Activated CD4-positive, CD25-positive, alpha-beta regulatory T cell (primary cell): ENCODE measurements at places on chromosomes 7 and 10.

DNA sequence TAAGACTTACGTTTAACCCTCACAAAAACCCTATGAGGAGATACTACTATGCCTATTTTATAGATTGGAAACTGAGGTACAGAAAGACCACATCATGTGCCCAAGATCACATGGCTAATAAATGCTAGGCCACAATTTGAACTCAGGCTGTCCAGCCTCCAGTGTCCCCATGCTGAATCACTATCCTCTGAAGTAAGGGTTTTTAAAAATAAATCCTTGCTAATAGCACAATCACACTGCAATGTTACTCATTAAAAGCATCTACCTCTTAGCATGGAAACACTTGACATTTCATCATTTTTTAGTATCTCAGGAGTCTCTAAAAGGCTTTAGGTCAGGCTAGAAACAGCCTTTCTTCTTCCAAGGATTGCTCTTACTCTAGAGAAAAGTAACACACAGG, 50.0 kb upstream of the PPP1R3C start:
- no peak for DNase-seq

DNA sequence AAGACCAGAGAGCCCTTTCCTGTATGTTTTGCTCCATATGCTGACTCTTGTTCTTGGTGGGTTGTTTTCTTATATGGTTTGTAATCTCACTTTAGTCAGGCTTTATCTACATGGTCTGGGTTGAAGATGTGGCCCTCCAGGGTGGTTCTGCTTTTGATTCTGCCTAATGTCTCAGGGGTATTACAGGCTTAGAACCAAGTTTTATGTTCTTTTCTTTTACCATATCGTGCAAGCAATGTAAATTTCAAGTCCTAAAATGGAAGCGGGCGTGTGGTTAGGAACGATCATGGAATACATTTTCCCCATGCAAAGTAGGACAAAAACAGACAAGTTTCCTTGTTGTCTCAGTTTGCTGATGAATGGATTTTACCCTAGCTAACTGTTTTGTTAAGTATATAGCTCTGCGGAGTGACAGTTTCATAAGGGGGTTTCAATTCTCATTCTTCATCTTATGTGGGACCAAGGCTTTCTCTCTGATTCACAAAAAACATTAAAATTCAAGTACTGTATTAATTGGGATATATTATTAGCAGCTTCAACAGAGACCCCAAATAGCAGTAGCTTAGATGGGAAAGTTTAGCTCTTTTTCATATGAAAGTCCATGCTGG, 58.7 kb downstream of the MTURN start:
- DNase-seq, result no peak

GRCh38 chr10:60816628-60817397, 38.5 kb downstream of the CDK1 start:
- no peak for DNase-seq

- DNase-seq, result no peak
These were observed 174.2 kb upstream of the NPS start for GRCh38 chr10:127374901-127375300.

DNA sequence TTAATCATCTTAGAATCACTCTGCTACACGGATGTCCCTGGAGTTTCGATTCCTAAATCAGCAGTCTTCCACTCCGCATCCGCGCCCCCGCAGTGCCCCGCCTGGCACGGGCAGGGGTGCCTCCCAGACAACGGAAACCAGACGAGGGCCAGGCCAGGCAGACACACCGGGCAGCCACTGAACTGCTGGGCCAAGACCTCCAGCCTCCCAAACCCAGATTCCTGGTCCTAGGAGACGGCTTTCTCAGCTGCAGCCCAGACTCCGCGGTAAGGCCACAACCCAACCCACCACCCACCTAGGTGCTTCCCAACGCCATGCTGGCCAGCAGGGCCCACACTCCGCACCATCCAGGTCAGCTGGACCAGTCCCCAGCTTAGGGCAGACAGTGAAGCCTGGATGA, 33.2 kb downstream of the MAD1L1 start:
- DNase-seq, result no peak

DNA sequence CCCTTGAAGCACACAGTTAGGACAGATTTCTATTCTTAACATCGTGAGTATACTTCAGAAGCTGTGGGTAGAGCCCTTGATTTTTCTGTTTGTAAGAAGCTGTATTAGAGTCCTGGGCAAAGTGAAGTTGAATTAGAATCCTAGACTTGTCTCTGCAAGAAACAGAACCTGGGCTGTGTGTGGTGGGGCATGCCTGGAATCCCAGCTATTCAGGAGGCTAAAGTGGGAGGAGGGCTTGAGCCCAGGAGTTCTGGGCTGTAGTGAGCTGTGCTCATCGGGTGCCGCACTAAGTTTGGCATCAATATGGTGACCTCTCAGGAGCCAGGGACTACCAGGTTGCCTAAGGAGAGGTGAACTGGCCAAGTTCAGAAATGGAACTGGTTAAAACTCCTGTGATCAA, 183.4 kb downstream of the GNAI1 start:
- no peak for DNase-seq

DNA sequence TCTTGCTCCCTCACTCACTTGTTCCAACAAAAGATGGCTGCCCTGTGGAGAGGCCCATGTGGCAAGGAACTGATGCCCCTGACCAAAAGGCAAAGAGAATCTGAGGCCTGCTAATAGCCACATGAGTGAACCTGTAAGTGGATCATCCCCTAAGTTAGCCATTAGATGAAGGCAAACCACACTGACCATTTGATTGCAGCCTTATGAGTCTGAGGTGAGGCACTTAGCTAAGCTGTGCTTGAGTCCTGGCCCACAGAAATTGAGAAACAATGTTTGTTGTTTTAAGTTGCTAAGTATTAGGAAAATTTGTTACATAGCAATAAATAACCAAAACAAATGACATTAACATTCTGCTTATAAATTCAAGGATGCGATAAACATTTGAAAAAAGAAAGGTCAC, 100.1 kb upstream of the BET1 start:
- no peak for DNase-seq

DNA sequence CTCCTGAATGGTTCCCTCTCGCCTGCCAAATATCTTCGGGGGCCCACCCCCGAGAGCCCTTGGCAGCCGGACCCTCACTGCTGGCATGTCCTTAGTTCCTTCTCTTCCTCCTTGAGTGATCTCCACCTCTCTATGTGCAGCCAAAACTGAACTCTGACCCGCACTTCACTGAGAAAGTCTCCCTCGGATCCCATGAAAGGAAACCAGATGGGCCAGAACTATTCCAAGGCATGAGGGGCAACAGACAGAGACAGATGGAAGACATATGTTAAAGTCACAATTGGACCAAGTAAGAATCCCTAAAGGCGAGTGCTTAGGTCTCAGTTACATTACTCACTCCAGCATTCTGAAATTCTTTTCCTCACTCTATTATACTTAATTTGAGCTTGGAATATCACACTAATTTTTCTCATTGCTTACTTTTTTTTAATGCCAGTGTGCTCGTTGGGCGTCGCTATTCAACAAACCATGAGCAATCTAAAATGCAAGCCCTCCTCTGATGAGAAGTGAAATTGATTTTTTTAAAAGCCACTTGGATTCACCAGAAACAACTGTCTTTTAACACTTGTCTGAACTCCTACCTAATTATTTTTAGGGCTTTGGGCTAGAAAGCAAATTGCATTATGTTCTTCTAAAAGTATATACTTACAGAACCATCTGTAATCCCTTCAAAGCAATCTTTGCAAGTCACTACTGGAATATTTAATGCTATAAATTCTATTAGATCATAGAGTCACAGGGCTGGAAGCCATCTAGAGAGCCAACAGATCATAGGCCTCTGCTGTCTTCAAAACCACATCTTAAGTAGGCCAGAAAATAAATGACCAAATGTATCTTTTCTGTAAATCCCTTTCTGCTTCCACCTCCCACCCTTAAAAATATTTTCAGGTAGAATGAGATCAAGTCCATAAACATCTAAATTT, 43.3 kb upstream of the EZH2 start:
- DNase-seq, result no peak

DNA sequence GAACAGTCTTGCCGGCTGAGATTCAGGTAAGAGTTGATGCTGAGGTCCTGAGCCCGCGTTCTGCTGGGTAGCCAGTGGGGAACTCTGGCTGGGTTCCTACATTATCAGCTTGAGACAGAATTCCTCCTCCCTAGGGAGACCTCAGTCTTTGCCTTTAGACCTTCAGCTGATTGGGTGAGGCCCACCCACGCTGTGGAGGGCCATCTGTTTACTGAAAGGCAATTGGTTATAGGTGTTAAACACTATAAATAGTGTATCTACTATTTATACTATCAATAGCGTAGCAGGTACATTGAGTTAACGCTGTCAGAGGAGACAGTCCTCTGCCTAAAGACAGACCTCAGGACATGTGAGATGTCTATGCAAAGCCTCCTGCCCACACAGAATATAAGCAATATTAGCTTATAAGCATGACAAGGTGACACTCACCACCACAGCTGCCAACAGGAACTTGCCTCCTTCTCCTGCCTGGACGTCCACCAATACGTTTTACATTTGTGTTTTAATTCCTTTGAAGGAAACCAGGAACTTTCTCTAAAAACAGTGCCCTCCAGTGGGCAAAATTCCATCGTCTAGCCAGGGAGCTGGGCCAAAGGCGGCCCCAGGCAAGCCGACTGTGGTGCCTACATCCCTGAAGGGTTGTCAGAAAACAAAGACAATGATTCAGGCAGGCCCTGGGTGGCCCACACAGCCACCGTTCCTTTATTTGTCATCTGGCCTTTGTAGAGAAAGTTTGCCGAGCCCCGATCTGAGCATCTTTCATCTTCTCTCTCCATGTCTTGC, 58.8 kb downstream of the INSIG1 start:
- DNase-seq, result no peak

GRCh38 chr10:86655173-86655540, 810 bp downstream of the OPN4 start:
- no peak for DNase-seq

- no peak for DNase-seq
These were observed 62.6 kb downstream of the CACNB2 start for GRCh38 chr10:18202680-18203460.

- no peak for DNase-seq
These were observed 91.7 kb downstream of the GPR26 start for GRCh38 chr10:123757853-123758252.

DNA sequence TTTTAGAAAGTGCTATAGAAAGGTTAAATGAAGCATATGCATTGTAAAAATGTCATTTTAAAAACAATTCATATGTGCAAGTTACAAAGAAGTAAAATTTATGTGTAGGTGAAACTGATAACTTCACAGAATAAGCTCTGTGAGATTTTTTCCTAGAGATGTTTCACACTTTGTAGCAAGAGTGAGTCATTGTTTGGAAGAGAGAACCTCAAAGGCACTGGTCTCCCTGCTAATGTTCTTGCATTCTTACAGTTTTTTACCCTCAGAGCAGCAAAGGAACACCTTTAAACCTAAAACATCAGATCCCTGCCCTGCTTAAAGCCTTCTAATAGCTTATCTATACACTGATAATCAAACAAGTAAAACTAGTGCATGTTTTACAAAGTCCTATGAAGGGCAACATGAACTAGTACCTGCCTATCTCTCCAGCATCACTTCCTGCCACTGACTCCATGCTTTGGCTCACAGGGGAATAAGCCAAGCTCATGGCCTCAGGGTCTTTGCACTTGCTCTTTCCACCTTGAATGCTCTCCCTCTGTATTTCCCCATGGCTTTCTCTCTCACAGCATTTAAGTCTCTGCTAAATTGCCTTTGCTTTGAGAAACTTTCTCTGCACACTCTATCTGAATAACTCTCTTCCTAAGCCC, 997.0 kb downstream of the GATA3 start:
- no peak for DNase-seq

- DNase-seq, result no peak
These were observed 79.5 kb upstream of the SEMA3A start for GRCh38 chr7:84274029-84274638.

DNA sequence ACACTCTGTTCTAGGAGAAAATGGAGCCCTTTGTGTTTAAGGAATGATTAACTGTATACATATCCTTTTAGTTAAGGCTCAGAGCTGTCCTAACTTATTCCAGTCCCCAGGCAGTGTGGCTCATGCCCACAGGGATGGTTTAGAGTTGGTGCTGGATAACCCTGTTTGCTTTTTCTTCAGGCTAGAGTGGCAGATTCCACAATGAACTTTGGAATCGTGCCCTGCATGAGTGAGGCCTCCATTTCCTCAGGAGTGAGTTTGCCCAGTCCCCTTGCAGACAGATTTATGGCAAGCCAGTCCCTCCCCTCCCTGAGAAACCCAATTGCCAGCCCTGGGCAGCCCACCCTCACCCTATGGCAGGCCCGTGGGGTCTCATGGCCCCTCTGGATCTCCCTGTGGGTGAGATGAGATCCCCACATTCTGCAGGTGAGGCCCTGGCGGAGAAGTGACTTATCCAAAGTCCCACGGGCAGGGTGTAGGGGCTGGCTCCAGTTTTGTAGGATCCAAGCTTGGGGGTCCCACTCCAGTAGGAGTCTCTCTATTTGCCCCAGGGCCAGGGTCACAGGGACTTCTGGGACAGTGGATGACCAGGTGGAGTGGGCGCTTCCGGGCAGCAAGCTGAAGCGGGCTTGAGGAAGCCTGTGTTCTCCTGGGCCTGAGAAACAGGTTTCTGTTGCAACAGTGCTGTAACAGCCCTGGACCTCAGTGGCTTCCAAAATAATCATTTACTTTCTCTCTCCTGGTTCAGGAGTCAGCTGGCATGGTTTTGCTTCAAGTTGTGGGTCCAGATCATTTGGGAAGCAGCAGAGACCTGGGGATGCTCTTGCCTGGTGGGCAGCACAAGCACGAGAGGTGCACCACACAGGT, 9.0 kb upstream of the COMTD1 start:
- DNase-seq, result no peak

DNA sequence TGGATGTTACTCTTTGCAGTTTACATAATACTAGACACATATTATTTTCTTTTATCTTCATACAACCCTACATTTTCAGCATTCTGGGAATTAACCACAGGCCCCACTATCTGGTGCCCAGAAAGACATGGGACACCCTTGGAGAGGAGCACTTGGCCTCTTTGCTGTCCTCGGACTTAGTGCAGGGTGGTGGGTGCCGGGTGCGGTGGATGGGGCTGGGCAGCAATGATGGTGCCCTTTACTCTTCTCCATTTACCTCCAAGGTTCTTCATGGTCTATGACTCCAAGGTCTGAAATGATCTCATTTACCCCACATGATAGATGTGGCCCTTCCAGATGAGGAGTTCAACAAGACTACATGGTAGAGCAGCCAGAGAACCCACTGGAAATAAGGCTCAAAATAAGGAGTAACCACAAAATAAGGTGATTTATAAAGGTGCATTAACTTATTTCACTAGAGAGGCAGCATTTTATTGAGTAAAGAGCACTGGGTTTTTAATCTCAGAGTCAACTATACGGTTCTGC, 56.2 kb upstream of the IGFBP3 start:
- DNase-seq, result no peak

GRCh38 chr7:20330928-20331909, 519 bp downstream of the ITGB8 start:
- no peak for DNase-seq

GRCh38 chr10:91389636-91390512, 20.3 kb upstream of the HECTD2 start:
- no peak for DNase-seq

- DNase-seq, result no peak
These were observed 42.9 kb downstream of the MKLN1 start for GRCh38 chr7:131370523-131370968.

GRCh38 chr7:155373359-155374273, 75.9 kb downstream of the INSIG1 start:
- DNase-seq, result no peak

- DNase-seq, result no peak
These were observed 23.3 kb upstream of the GPR22 start for GRCh38 chr7:107446531-107446930.
